ENCODE measurements at places on chromosomes 4 and X. TPM values are rescaled to one million over a fixed set of nuclear protein-coding genes. Genes with fewer than 3 reads are reported as not detected.
A peak's percentile ranks its signal among the peaks of the same experiment; 100 is the strongest.

DNA sequence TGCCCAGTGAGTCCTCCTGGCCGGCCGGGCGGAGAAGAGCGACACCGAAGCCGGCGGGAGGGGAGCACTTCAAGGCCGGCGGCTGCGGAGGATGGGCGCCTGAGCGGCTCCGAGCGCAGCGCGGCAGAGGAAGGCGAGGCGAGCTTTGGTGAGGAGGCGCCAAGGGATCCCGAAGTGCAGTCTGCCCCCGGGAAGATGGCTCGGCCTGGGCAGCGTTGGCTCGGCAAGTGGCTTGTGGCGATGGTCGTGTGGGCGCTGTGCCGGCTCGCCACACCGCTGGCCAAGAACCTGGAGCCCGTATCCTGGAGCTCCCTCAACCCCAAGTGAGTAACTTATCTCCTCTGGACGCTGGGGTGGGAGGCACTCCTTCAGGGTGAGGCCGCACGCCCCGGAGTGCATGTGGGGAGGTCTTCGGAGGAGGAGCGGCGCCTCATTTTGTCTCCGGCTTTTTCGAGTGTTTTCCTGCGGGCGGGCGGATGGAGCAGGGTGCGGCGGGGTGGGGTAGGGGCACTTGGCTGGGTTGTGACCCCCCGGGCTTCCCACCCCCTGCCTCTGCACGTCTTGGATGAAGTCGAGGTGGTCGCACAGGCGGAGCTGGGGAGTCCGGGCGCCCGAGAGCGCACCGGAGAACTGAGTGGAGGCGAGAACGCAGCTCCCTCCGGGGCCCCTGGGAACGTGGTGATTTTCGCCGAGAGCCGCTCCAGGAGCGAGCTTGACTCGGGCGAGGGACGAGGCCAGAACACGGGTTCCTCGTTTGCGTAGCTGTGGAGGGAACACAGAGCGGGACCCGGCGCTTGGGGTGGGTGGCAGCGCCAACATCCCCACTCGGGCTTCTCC, 979 bp downstream of the EFNB1 start:
- peak; percentile 41 for DNase-seq

- DNase-seq: no peak
These were observed 39.6 kb downstream of the PTCHD1 start for GRCh38 chrX:23374291-23374690.

DNA sequence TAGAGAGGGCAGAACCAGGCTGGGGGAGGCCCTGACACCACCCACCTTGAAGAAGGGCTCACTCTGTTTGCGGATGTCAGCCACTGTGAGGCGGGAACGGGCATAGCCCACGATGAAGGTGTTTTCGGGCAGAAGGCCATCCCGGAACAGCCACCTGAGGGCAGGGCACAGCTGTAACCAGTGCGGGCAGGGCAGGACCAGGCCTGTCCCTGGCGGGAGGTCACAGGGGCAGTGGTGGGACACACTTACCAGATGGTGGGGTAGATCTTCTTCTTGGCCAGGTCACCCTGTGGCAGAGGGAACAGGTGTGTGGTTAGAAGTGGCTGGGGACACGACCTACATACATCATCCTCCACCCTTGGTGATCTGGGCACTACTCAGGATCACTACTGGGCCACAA, 10.8 kb downstream of the G6PD start:
- no peak for DNase-seq

DNA sequence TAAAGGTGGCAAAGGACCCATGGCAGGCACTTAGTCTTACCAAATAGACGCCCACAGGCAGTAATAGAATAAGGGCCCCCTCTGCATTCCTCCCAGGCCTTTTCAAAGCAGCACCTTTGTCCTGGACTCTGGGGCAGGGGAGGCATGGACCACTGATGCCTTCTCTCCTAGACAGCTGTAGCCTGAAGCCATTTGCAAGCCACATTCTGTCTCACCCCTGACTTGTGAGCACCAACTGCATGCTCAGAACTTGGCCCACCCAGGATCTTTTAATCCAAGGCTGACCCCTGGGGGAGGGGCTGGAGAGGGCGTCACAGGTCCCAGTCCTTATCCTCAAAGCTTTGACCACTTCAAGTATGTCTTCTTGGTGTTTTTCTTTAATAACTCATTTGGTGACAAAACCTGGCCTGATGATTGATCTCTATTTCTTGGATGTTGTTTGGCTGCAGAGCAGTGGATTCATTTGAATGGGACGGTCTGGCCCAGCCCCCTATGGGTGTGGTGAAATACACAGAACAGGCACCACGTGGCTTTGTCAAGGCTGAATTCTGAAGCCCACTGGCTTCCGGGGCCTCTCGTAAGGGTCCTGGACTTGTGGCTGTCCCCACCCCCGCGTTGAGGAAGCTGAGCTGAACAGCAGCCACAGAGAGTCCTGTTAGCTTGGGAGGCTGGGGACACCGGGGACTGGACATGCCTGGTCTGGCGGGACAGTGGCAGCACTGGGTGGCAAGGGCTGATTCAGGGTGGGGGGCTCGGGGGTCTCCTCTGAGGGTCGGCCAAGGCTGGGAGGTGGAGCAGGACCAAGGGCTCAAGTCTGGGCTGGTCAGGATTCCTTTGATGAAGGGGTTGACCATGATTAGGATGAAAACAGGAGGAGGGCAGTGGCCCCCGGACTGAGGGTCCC, 36.6 kb downstream of the ADRA2C start:
- DNase-seq: no peak

- DNase-seq: no peak
These were observed 1450.6 kb upstream of the IGFBP7 start for GRCh38 chr4:58560736-58561135.

SAT1 gene
- polyA plus RNA-seq: 479 TPM

IL3RA gene
- 31.6 TPM for polyA plus RNA-seq

PRSS12 gene
- not detected for polyA plus RNA-seq

PASD1 gene
- not detected for polyA plus RNA-seq
